Left cardiac atrium (tissue), 4 donors: ENCODE measurements at places on chromosomes 12 and 14. TPM values are rescaled to one million over a fixed set of nuclear protein-coding genes. Genes with fewer than 3 reads are reported as not detected.

FSCB gene
- total RNA-seq, result not detected

DNA sequence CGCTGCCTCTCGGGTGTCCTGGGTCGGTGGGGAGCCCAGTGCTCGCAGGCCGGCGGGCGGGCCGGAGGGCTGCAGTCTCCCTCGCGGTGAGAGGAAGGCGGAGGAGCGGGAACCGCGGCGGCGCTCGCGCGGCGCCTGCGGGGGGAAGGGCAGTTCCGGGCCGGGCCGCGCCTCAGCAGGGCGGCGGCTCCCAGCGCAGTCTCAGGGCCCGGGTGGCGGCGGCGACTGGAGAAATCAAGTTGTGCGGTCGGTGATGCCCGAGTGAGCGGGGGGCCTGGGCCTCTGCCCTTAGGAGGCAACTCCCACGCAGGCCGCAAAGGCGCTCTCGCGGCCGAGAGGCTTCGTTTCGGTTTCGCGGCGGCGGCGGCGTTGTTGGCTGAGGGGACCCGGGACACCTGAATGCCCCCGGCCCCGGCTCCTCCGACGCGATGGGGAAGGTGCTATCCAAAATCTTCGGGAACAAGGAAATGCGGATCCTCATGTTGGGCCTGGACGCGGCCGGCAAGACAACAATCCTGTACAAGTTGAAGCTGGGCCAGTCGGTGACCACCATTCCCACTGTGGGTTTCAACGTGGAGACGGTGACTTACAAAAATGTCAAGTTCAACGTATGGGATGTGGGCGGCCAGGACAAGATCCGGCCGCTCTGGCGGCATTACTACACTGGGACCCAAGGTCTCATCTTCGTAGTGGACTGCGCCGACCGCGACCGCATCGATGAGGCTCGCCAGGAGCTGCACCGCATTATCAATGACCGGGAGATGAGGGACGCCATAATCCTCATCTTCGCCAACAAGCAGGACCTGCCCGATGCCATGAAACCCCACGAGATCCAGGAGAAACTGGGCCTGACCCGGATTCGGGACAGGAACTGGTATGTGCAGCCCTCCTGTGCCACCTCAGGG lies 679 bp downstream of the ARF6 start:
- peak; percentile 72 for DNase-seq

GRCh38 chr14:98877065-98877464 lies 394.9 kb downstream of the BCL11B start:
- DNase-seq, result no peak

PELI2 gene
- total RNA-seq, result 3.0 TPM

ACOT6 gene
- total RNA-seq, result not detected

GRCh38 chr14:82009076-82009475 lies 475.4 kb upstream of the SEL1L start:
- no peak for DNase-seq

- no peak for DNase-seq
These were observed 11.9 kb upstream of the KLRB1 start for GRCh38 chr12:9619411-9620179.

DNA sequence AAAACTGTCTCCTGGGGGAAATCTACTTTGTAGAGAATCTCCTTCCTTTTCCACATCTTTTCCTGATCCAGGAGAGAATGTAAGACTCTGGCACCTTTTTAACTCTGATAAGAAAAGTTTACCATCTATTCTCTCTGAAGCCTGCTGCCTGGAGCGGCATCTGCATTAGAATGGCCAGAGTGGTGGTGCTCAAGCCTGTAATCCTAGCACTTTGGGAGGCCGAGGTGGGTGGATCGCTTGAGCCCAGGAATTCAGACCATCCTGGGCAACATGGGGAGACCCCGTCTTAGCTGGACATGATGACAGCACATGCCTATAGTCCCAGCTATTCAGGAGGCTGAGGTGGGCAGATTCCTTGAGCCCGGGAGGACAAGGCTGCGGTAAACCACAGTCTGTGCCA lies 1.4 kb upstream of the CHFR start:
- DNase-seq, result no peak

DNA sequence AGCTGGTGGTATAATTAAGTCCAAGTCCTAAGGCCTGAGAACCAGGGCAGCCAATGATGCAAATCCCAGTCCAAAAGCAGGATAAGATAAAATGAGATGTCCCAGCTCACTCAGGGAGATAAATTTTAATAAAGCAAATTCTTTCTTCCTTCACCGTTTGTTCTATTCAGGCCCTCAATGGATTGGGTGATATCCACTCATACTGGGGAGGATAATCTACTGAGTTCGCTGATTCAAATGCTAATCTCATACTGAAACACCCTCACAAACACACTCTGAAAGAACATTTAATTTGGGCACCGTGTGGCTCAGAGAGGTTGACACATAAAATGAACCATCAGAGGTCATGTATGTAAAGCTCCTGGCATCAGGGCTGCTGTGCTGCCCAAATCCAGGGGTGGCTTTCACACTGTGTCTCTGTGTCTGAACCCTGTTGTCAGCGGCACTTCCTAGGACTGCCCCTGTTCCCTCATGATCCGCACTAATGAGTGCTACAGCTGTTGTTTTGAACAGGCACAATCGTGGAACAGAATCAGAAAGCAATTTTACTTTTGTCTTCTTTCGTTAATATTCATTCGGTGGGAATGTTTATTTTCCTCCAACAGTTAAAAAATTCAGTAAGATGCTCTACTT lies 428.5 kb upstream of the FBXO33 start:
- DNase-seq, result no peak

TMEM106C gene
- 54.9 TPM for total RNA-seq

- no peak for DNase-seq
These were observed 5.5 kb downstream of the NDRG2 start for GRCh38 chr14:21019366-21019765.

- DNase-seq, result no peak
These were observed 497.1 kb upstream of the RPL10L start for GRCh38 chr14:47148686-47149085.

EID3 gene
- total RNA-seq, result 1.7 TPM

- no peak for DNase-seq
These were observed 18.5 kb upstream of the CISTR start for GRCh38 chr12:53770281-53770680.

GRCh38 chr12:128914908-128915563 lies 61.8 kb downstream of the GLT1D1 start:
- no peak for DNase-seq

TRPV4 gene
- 1.2 TPM for total RNA-seq

DNA sequence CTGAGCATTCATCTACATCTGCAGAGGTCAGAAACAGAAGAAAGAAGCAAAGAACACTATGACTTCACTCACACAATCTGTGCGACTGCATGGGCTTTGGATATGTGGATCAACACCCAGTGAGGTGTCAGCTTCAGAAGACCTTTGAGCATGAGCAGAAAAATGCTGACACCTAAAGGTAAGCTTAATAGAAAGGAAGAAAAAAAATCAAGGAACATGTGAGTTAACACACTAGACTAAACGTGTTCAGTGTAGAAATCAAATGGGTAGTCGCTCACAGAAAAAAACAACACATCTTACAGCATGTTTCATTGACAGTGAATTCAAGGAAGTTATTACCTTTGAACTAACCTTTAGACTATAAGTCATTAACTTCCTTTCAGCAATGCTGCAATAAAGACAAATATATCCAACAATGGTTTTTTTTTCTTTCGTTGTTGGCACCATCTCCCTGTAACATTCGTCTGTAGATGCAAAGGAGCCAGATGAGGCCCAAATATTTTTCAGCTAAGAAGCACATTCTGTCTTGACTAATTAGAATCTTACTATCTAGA lies 30.9 kb downstream of the RTRAF start:
- no peak for DNase-seq

GPD1 gene
- total RNA-seq, result 150 TPM

SERPINA1 gene
- total RNA-seq, result 7.1 TPM
